ENCODE measurements at places on chromosomes 1 and 21. TPM values are rescaled to one million over a fixed set of nuclear protein-coding genes. Genes with fewer than 3 reads are reported as not detected.

DNA sequence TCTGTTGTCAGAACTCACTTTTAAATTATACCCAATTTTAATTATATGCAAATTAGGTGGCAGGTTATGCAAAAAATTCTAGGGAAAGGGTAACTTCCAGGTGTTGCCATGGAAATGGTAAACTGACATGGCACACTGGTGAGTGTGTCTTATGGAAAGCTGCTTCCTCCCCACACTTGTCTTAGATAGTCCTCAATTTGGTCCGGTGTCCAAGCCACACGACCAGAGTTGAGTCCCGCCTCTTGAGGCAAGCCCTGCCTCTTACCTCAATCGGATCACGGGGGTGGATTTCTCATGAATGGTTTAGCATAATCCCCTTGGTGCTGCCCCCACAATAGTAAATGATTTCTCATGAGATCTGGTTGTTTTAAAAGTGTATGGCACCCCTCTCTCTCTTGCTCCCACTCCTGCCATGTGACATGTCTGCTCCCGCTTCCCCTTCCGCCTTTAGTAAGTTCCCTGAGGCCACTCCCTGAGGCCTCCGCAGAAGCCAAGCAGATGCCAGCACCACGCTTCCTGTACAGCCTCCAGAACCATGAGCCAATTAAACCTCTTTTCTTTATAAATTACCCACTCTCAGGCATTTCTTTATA is 74.9 kb downstream of the MATN1 start:
- no peak for DNase-seq

- no peak for DNase-seq
Observed at GRCh38 chr1:188355082-188355481, 1526.3 kb downstream of the PLA2G4A start.

DNA sequence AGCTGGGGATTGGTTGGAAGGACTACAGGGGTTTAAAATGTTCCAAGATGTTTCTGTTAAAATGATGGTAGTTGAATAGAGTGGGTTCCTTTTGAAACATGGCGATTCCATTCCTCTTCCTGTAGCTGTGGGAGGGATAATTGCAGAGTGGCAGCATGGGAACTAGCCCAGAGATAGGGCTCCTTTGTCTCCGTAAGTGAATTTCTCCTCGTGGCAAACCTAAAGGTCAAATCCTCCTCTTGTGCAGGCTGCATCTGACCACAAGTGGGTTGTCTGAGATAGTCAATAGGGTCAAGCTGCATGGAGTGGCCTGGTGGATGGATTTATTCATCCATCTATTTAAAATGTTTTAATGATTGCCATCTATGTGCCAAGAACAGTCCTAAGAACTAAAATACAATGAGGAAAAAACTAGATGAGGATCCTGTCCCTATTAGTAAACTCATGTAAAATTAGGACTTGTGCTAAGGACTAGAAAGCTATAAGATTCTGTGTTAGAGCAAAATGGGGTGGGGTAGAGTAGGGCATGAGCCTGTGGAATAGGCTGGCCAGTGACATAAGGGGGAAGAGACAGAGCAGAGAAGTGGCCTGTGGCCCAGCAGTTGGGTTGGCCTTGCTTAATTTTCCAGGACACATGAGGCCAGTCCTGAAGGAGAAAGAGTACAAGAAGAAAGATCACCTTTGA is 89.1 kb upstream of the IVNS1ABP start:
- DNase-seq, result no peak

GRCh38 chr1:220013497-220013896 is 32.8 kb downstream of the EPRS1 start:
- DNase-seq, result no peak

The NBPF1 gene
- 2.4 TPM for polyA plus RNA-seq

DNA sequence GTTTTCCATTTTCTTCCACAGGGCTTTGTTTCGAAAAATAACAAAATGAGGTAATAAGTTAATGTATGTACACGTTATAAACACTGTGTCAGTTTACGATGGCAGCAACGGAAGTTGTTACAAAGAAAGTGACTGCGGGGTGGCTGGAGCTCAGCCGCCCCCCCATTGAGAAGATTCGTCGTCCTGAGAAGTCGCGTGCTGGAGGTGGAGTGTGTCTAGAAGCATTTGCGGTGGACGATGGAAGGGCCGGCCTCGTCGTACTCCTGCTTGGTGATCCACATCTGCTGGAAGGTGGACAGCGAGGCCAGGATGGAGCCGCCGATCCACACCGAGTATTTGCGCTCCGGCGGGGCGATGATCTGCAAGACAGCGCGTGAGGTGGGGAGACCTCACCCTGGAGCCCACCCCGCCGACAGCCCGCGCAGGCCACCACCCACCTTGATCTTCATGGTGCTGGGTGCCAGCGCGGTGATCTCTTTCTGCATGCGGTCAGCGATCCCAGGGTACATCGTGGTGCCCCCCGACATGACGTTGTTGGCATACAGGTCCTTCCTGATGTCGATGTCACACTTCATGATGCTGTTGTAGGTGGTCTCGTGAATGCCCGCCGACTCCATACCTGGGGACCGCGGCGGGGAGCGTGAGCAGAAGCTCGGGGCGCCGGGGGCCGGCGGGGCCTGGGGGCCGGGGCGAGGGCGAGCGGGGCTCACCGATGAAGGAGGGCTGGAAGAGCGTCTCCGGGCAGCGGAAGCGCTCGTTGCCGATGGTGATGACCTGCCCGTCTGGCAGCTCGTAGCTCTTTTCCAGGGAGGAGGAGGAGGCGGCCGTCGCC is 2.4 kb downstream of the ACTA1 start:
- DNase-seq, result no peak

DNA sequence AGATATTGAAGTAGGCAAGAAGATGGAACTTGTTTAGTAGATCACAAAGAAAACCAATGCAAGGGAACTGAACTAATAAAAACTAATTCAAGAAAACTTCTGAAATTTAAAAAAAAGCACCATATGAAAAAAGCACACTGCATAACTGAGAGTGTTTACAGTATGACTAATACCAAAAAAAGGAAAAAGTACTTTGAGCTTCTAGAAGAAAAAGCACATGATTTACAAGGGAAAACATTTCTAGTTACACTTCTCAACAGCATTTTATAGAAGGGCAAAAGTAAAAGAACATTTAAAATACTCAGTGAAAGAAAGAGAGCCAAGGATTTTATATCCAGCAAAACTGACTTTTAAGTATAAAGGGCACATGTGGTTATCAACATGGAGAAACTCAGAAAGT is 233.6 kb downstream of the RPS6KC1 start:
- DNase-seq, result no peak

The CHODL gene
- 0.39 TPM for polyA plus RNA-seq

DNA sequence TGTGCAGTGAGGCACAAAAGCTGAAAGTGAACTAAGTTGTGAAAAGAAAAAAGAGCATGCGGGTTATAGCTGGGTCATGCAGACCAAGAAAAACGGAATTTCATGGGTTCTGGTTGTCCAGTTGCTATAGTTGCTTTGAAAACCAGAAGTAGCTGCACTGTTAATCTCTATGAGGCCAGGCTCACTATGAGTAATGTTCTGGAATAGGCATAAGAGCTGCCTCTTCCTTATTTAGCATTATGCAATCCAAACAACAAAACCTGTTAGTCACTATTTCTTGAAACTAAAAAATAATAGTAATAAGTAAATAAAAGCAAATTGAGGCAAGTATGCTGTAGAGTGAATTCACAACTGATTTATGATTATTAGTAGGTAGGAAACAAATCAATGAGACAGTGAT is 1383.7 kb downstream of the MRPL39 start:
- DNase-seq, result no peak

- DNase-seq, result no peak
Observed at GRCh38 chr1:89918794-89919155, 76.1 kb upstream of the ZNF326 start.

The DAB1 gene
- polyA plus RNA-seq, result 0.04 TPM

The PADI6 gene
- not detected for polyA plus RNA-seq

DNA sequence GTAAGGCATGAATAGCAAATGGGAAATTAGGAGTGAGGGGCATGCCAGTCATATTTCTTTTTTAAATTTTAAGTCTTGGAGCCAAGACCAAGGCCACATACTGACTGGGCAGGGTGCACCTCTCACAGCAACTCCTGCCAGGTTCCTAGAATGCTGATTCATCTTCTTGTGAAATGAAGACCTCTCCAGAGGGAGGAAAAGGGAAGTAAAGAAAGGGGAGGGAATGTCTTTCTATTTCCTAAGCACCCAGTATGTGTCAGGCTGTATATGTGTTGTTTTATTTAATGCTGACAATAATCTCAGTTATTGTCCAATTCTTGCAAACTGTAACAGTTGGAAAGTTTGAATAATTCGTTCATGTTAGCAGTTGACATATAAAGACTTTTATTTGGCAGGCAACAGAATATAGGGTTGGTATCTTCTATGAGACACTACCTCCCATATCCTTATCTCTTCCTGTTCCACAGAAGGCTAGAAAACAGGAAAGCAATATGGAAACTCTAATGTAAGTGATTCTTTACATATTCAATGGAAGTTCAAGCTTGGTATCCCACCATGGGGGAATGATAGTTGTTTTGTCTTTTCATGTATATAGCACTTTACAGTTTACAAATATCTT is 259.1 kb upstream of the USP24 start:
- DNase-seq, result no peak

DNA sequence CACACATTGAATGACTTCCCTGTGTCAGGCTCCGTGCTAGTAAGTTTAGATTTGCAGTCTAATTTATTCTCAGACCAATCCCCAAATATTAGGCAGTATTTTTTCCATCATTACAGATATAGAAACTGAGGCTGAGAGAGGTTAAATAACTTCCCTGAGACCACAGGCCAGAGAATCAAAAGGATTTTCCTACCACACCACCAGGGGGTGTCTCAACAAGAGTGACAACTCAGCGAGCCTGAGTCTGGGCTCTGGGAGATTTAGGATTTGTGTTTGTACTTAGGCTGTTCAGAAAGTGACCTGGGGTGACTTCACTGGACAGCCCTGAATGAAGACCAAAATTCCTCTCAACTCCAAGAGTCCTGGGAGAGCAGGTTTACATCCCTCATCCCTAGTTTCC is 13.3 kb upstream of the LCE5A start:
- DNase-seq, result no peak

GRCh38 chr1:163263818-163264655 is 57.7 kb upstream of the NUF2 start:
- no peak for DNase-seq

GRCh38 chr1:17904290-17904689 is 149.2 kb downstream of the ACTL8 start:
- DNase-seq, result no peak

The MATN1 gene
- polyA plus RNA-seq, result 0.04 TPM

DNA sequence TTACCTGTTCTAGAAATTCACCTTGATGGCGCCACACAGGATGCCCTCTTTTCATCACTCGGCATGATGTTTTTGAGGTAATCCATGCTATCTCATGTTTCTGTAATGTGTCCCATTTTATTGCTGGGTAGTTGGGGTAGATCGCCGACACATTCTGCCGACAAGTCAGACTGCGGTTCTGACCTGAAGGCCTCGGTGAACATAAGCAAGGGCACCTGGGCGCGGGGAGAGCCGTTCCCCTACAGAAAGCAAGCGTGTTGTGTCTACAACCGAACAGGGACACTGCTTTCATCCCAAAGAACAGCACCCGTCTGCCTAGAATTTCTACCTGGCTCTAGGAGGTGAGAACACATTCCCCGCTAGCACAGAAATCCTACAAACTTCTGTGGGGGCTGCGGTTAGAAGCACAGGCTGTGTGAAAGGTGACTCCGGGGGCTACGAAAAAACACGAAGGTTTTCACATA is 149.2 kb downstream of the PPIAL4G start:
- DNase-seq, result no peak

The LCE1B gene
- not detected for polyA plus RNA-seq

- DNase-seq, result no peak
Observed at GRCh38 chr1:151221616-151222015, 23.3 kb downstream of the PIP5K1A start.
